ENCODE measurements at places on chromosomes 5 and 9.

DNA sequence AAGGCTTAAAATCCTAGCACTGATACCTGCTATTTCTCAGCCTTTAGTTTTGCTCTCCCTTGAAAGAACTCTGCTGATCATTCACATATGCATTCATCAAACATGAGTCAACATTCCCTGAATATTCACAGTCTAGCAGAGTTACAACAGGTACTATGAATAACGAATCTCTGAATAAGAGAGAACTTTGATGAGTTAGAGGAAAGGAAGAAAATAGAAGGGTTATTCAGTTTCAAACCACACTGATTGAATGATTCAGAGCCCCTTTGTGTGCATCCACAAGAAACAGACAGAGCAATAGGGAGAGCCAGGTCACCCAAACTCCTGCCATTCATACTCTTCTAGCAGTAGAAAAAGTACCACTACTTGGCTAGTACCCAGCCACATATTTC is 36.0 kb downstream of the FOXD1 start:
- no peak for DNase-seq

DNA sequence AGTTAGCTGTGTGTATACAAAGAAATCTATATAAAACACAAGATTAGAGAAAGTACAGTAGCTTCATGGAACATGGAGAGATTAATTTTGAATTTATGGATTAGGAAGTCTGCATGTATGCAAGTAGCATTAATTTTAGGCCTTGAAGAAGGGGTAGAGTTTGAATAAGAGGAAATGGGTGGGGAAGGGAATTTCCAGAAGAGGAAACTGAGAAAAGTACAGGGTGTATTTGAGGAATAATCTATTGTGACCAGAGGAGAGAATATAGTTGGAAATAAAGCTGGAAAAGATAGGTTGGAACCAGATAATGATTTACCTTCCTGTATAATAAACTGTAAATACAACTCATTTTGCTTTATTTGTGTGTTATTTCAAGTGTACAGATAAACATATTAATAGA is 53.6 kb downstream of the CWC27 start:
- no peak for DNase-seq

DNA sequence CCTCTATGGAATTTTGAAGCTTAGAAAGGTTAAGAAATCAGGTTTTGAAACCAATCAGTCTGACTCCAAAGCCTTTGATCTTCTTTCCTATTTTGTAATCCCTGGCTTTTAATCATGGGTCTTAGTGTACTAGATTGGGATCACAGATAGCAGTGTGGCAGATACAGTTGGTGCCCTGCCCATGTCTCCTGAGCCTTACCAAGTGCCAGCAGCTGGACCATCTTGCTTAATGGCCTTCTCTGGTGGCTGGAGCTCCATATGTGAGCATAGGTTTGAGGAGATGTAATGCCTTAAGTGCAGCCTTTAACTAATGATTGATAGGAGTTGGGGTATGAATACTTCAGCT is 16.7 kb upstream of the RIC1 start:
- no peak for DNase-seq

- no peak for DNase-seq
Measured at GRCh38 chr9:134488331-134489280, 153.0 kb upstream of the COL5A1 start.

DNA sequence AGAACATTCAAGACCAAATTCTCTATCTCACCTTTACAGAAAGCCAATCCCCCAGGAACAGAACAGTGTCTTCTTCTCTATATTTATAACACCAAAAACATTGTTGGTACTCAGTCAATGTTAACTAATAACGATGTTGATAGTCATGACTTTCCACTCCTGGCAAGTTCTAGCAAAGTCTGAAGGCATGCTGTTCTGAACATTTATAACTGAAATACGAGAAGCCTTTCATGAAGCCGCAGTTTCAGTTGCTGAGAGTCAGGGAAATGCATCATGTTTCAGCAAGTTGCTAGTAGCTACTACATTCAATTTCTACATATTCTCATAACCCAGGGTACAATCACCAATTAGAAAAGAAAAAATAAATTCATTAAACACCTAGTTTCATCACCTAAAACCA is 301.4 kb downstream of the PDE4D start:
- DNase-seq, result no peak

Data from GM13976 (cell line).